T-helper 22 cell (primary cell): ENCODE measurements at places on chromosomes 4 and X.

DNA sequence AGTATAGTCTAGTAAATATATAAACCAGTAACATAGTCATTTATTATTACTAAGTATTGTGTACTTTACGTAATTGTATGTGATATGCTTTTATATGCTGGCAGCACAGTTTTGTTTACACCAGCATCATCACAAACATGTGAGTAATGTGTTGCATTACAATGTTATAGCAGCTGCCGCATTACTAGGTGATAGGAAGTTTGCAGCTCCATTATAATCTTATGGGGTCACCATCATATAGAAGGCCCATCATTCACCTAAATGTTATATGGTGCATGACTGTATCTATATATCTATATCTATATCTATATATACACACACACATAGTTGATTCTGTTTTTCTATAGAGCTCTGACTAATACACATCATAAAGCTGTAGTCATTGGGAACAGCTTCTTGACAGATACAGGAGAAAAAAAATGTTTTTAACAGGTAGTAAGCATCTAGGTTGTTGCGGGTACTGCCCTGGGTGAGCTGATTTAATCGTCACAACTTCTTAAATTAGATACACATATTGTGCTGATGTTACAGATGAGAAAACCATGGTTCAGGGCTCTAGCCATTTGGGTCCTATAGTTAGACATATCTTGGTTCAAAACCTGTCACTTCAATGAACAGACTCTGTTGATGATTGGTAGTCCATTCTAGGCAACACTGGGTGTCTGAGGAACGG, 77.9 kb downstream of the CLNK start:
- no peak for DNase-seq

GRCh38 chrX:10819973-10820372, 199.6 kb upstream of the MID1 start:
- DNase-seq = no peak

GRCh38 chr4:67549123-67549522, 3.8 kb upstream of the CENPC start:
- no peak for DNase-seq

GRCh38 chrX:20414066-20414465, 147.4 kb upstream of the RPS6KA3 start:
- no peak for DNase-seq

DNA sequence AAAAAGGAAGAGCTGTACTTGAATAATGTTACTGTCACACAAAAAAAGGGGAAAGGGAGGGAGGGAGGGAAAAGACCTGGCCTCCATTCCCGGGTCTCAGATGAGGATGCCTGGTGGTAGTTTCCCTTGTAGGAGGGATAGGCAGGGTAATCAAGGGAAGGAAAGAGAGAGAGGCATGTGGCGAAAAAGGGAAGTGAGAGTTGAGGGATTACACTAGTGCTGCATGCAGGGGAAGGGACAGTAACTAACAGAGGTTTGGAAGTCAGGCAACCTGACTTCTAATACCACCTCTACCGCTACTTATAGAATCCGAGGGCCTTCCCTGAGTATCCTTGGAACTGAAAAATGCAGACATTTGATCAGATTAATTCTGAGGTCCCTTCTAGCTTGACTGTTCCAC, 821.7 kb upstream of the FTHL17 start:
- DNase-seq = no peak

GRCh38 chr4:183920512-183920911, 15.4 kb downstream of the STOX2 start:
- DNase-seq = no peak

- no peak for DNase-seq
These were observed 1574.3 kb upstream of the PABPC4L start for GRCh38 chr4:135775909-135776308.

DNA sequence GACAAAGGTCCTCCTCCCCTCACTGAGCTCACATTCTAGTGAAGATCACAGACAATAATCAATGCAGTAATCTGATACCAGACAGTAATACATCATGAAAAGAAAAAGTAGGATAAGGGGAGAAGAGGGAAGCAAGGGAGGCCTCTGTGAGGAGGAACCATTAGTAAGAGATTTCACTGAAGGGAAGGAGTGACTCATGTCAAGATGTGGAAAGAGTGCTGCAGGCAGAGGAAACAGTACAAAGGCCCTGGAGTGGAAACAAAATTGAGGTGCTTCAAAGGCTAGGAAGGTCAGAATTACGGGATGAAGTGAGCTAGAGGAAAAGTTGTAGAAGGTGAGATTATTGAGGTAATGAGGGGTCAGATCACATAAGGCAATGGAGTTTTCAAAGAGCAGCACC, 38.1 kb downstream of the LAMTOR3 start:
- no peak for DNase-seq
